Bone marrow (tissue), 2 donors: ENCODE measurements at places on chromosomes 16 and 17.

DNA sequence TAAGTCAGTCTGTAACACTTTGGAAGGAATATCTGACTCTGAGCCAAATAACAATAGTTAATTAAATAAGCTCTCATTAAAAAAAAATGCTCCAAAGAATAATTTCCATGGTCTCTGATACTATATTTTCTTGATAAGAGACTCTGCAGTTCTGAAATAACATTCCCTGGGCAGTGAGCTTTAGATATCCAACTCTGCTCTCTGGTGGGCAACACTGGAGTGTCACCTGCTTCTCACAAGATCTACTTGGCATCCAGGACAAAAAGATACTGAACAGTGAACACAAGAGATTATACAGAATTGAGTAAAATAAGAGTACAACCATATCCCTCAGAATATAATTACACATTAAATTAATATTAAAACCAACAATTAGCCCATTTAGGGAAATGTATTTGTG lies 13.7 kb downstream of the BLMH start:
- no peak for DNase-seq

- DNase-seq: no peak
Observed at GRCh38 chr17:67055041-67055443, 10.7 kb downstream of the CACNG1 start.

DNA sequence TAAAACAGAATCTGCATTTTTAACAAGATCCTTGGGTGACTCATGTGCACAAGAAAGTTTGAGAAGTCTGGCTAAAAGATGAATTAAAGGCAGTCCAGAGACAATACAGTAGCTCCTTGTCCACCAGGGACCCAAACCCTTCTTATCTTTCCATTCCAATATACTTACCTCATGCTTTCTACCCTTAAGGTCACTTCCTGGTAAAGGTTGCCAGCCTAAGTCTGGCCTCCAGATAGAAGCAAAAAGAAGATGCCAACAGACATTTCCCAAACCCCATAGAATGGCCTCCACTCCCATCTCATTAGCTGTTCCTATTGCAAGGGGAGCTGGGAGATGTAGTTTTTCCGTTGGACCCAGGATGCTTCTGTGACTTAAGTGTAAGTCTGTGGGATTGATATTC lies 101.4 kb upstream of the XYLT1 start:
- DNase-seq: no peak

DNA sequence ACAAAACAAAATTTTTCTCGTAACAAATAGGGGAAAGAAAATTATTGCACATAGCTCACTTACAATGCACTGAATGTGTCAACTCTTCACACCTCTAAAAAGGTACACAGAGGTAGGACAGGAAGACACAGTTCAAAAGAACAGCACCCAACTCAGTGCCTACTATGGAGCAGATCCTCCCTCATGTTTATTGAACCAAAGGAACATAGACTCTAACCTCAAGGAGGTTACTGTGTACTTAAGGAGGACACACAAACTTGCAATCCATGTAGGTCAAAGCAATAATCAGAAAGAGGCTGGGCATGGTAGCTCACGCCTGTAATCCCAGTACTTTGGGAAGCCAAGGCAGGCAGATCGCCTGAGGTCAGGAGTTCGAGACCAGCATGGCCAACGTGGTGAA lies 50.3 kb downstream of the SLC39A11 start:
- no peak for DNase-seq

DNA sequence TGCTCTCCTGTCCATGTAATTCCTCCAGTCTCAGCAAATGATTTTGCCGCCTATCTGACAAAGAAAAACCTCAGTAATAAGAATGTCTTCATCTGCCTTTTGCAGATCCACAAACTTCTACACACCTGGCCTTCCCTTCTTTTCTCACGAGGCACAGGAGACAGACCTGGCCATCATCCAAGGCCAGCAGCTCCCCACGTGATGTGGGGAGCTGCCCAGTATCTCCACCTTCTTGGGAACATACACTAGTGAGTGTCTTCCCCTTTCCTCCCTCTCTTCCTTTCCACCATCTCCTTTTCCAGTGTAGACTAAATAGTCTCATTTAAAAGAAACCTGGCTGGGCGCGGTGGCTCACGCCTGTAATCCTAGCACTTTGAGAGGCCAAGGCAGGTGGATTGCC lies 274.4 kb downstream of the CEP112 start:
- no peak for DNase-seq

DNA sequence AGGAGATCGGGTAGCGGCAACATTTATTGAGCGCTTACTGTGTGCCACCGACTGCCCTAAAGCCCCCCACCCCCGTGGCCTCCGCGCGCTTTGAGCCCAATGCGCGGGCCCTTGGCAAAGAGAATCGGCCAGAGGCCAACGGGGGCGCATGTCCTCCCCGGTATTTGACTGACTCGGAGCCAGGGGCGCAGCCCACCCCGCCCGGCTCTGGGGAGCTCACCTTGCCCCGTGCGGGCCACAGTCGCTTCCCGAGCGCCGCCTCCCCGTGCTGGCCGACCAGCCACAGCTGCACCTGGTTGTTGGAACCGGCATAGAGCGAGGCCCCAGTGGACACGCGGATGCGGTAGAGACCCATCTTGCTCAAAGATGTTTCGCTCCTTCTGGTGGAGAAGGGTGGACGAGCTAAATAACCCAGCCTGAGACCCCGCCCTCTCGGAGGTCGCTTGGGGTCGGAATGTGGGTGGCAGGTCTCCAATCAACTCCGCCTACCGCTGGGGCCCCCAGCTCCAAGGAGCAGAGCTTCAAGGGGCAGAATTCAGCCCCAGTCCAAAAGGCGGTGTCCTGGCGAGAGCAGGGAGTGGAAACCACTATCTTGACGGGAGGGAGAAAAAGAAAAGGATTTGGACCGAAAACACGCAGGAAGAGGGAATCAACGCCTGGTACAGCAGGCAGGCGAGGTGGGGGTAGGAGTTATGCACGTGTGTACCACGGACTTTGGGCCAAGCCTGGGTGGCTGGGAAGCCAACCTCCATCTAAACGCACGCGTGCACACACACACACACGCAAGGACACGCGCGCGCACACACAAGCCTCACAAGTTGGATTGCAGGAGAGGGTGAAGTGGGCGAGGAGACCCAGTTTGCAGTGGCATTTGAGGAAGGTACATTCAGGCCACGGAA lies at the start of gene ALOX15:
TSS of gene ALOX15 (minus strand) at position 382 of the 899 bp plus-strand sequence. CDS start at position 355, 27 bp downstream.
- no peak for DNase-seq

GRCh38 chr16:19232988-19233387 lies 52.5 kb upstream of the CLEC19A start:
- DNase-seq: no peak

DNA sequence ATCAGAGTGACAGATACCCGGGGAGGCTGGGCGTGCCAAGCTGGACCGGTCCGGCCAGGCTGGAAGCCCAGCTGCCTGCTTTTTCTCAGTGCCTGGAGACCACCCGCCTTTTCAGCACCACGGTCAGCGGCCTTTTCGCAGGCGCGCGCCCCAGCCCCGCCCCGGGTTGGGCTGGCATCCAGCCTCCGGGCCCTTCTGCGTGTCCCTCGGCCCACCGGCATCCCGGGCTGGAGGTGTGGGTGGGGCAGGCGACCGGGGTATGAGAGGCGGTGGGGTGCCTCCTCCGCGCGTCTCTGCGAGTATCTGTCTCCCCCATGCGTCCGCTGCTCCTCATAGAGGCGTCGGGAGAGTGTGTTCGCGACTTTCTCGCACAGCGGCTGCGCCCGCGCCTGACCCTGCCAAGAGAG lies 102.5 kb downstream of the MRM1 start:
- DNase-seq: no peak

DNA sequence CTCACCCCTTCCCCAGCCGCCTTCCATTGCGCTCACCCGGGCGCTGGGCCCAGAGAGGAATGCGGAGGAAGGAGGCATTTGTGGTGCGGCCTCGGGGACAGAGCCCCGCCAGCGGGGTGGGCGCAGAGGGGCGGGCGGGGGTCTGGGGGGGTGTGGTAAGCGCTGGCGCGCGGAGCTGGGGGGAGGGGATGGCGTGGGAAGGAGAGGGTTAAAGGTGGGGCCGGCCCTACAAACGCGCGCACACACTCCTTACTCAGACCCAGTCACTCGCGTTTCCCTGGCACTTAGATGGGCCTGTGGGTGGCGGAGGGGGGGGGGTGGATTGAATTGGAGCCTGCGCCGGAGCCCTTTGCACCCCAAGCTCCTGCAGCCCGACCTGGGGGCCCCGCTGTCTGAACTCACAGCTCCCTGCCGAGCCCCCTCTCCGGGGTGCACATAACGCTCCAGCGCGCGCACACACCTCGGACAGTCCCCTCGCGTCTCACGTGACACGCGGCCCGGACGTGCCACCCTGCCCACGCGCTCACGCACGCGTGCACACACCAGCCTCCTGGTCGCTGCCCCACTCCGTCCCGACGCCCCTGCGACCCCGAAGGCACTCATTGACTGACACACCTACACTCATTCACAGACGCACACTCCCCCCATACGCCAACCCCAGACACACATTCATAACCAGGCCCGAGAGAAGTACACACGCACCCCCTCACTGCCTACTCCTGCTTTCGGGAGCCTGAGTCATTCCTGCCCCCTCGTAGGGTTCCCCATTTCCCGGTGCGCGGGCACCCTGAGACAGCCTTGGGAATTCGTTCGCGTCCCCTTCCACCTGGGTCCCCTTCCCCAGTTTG lies 844 bp downstream of the TBKBP1 start:
- DNase-seq: peak; percentile 68

DNA sequence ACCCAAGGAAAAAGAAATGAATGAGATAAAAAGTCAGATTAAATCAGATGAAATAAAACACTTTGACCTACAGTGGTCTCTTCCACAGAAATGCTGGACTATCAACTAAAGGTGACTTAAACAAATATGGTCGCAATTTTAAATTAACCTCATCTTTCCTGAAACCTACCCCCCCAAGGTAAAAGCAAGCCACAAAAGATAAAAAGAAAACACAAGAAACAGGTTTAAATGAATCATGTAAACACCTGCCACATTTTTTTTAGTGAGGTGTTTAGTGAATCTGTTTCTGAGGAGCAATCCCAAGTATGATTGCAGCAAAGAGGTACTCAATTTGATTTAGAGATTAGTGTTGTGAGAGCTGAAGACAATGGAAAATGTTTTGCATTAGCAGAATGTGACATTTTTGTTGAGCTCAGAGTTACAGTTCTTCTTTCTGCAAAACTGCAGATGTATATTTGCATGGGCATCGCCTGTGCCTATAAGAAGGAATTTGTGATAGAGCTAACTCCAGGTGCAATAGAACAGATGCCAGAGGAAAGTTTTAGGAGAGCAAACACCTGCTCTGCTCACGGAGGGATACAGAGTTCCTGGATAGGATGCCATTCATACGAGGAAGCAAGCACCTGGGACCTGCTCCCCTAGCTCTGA lies 3.4 kb upstream of the MMD start:
- DNase-seq: no peak

DNA sequence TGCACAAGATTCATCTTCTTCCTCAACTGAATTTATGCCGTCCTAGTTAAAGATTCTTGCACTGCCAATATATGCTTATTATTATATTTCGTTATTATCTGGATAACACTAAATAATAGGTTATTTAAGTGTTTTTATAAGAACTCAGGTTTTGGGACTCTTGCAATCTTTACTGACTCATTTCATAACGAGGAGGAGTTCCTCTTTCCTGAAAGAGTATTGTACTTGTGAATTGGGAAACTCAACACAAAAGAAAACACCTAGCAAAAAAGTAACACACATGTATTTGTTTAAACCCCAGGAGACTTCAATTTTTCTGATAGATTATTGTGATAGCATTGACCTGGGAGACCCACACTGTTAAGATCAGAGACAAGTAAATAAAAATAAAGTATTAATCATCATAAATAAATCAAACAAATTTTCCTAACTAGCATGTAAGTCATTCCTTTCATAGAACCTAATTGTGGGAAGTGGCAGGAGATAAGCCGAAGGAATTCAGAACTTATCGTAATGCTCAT lies 505.8 kb downstream of the KCNJ2 start:
- no peak for DNase-seq

GRCh38 chr16:58459344-58460218 lies 40.4 kb upstream of the NDRG4 start:
- no peak for DNase-seq

GRCh38 chr16:55824473-55825000 lies 8.4 kb downstream of the CES1 start:
- DNase-seq: no peak

DNA sequence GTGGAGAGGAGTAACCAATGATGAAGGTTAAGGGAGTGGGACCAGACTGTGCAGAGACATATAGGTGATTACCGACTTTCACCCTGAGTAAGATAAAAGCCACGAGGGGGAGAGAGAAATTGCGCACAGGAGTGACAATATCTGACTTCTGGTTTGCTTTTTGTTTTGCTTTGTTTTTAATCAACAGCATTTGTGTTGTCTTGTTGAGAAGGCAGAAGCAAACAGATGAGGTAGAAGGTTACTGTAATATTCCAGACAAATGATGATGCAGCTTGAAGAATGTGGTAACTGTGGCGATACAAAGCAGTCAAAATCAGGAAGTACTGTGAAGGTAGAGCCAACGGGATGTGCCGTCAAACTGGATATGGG lies 7.5 kb downstream of the PELP1 start:
- no peak for DNase-seq

GRCh38 chr16:89945654-89946053 lies 2.9 kb upstream of the DEF8 start:
- DNase-seq: no peak

GRCh38 chr16:66324815-66325515 lies 41.5 kb upstream of the CDH5 start:
- DNase-seq: no peak

DNA sequence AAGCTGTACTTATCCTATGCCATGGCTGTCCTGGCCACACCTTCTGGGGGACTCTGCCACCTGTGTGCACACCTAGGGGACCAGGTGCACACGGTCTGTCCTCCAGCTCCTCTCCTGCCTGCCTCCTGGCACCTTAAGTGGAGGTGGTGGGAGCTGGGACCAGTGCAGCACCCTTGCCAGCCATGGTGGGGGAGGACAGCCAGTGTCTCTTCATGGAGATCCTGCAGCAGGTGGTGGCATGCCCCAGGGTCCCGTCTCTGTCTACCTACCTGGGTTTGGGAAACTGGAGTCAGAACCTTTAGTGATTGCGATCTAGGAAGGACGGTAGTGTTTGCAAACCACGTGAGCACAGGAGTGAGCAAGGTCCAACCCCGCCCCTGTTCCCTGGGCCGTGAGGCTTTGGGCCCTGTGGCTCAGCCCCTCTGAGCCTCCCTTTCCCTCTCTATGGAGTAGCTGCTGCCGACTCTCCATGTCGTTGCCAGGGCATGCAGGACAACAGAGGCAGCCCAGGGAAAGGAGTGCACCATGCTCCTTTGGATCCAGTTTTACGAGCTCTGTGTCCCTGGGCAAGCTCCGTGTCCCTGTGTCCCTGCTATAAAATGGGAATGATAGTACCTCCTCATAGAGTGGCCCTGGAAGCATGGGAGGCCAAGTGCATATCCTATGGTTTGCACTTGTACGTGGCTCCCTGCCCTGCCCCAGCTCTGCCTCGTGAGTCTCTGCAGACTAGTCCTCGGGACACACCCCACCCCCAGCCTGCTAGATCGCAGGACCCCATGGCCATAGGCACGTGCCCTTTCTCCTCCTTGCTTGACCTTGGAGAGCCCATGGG lies 7.1 kb downstream of the ADGRG1 start:
- DNase-seq: no peak
